ENCODE measurements at places on chromosomes 6 and 20. TPM values are rescaled to one million over a fixed set of nuclear protein-coding genes. Genes with fewer than 3 reads are reported as not detected.

GRCh38 chr20:15020845-15021244 is 683.4 kb upstream of the FLRT3 start:
- H3K36me3 ChIP-seq, result no peaks in the 10 kb centered on the region
- H3K27ac ChIP-seq, result no peak overlapping the region
- no peaks in the 10 kb centered on the region for H3K27me3 ChIP-seq

DNA sequence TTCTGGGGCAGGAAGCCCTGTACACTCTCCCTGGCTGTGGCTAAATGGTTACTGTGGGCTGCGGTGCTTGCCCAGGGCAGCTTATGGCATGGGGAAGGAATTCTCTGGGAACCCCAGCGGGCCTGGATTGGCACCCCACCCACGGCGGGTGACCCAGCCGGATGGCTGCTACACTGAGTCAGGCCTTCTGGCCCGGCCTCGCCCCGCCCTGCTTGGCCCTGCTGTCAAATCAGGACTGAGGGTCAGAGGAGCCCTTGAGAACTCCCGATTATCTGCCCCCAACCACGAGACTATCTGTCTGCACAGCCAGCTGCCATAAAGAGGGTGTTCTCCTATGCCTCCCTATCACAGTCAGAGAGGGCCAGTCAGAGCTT is 7.3 kb upstream of the ITPR3 start:
- ATAC-seq, result no peak
- H3K4me1 ChIP-seq, result no peaks in the 10 kb centered on the region
- H3K27ac ChIP-seq, result peak overlapping the region; percentile 14
- no peak overlapping the region for H3K4me3 ChIP-seq
- no peaks in the 10 kb centered on the region for H3K36me3 ChIP-seq

- peak overlapping the region; percentile 75 for H3K27ac ChIP-seq
- H3K4me1 ChIP-seq, result peaks cover 9% of the 10 kb centered on the region
- H3K36me3 ChIP-seq, result peaks cover 77% of the 10 kb centered on the region
- H3K27me3 ChIP-seq, result no peaks in the 10 kb centered on the region
- no peak for ATAC-seq
Observed at GRCh38 chr20:34526466-34526865, 10.2 kb downstream of the DYNLRB1 start.

DNA sequence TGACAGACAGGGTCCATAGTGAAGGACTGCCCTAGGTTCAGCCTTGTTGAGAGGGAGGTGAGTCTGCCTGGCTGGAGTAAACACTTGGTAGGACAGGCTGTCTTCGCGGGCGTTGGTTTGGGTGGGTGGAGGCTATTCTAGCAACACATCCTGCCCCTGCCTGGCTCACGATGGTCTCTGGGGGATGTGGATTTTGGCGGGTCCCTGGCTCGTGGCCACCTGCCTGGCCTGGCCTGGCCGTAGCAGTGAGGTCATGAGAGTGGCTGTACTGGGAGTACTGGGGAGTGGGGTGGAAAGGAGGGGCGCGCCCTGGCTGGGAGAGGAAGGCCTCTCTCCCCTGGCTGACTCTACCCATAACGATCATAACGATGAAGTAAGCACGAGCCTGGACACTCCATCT is 30.2 kb upstream of the MRPS18A start:
- H3K27ac ChIP-seq, result no peak overlapping the region
- no peaks in the 10 kb centered on the region for H3K36me3 ChIP-seq
- H3K27me3 ChIP-seq, result peaks cover 3% of the 10 kb centered on the region
- ATAC-seq, result no peak

- H3K27ac ChIP-seq, result peak overlapping the region; percentile 13
- no peaks in the 10 kb centered on the region for H3K36me3 ChIP-seq
- ATAC-seq, result no peak
- peaks cover 20% of the 10 kb centered on the region for H3K27me3 ChIP-seq
Observed at GRCh38 chr6:33724102-33725023, 12.9 kb upstream of the UQCC2 start.

- no peaks in the 10 kb centered on the region for H3K27me3 ChIP-seq
- H3K4me3 ChIP-seq, result no peak overlapping the region
- no peaks in the 10 kb centered on the region for H3K36me3 ChIP-seq
- ATAC-seq, result no peak
- no peaks in the 10 kb centered on the region for H3K4me1 ChIP-seq
Observed at GRCh38 chr6:75791881-75792280, 42.8 kb downstream of the MYO6 start.

DNA sequence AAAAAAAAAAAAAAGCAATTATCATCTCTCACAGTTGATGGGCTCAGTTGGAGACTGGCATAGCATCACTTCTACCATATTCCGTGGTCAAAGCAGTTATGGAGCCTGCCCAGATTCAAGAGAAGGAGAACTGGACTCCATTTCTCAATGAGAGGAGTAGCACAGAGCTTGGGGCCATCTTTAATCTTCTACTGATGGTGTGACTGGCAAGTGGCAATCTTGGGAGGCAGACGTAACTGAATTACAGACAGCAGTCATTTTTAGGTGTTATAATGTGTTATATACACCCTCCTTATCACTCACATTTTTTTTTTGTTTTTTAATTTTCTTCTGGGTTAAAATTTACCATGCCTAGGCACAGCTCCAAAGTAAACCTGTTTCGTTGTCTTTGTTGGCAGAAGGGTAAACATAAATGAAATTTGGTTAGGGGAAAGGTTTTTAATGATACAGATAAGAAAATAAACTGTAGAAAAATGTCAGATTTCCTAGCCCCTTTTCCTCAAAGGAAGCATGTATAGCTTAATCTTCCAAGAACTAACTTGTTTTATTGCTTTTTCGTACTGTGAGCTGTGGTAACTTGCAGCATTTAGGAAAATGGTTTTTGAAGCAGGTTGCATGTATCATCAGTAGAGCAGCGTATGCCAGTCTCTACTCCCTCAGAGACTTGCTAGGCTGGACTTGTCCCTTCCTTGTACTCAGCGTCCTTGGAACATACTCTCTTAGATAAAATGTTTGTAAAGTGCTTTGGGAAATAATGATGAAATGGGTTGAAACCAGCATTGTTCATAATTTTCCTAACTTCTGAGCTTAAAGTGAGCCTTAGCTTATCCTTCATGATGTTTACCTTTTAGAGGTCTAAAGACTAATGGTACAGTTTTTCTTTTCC is 25.7 kb downstream of the ZFAND3 start:
- H3K4me3 ChIP-seq, result no peak overlapping the region
- peaks cover 10% of the 10 kb centered on the region for H3K36me3 ChIP-seq
- no peak overlapping the region for H3K27ac ChIP-seq
- no peaks in the 10 kb centered on the region for H3K27me3 ChIP-seq

GRCh38 chr20:25070821-25071473 is 11.0 kb downstream of the VSX1 start:
- H3K27ac ChIP-seq, result no peak overlapping the region
- H3K36me3 ChIP-seq, result no peaks in the 10 kb centered on the region
- peaks cover 47% of the 10 kb centered on the region for H3K27me3 ChIP-seq

GRCh38 chr6:163797296-163797845 is 382.9 kb downstream of the QKI start:
- ATAC-seq, result no peak
- H3K36me3 ChIP-seq, result no peaks in the 10 kb centered on the region
- H3K27ac ChIP-seq, result no peak overlapping the region
- H3K27me3 ChIP-seq, result peaks cover 25% of the 10 kb centered on the region
- H3K4me1 ChIP-seq, result no peaks in the 10 kb centered on the region

- peaks cover 19% of the 10 kb centered on the region for H3K27me3 ChIP-seq
- H3K4me1 ChIP-seq, result no peaks in the 10 kb centered on the region
- no peaks in the 10 kb centered on the region for H3K36me3 ChIP-seq
- no peak overlapping the region for H3K4me3 ChIP-seq
- ATAC-seq, result no peak
Observed at GRCh38 chr6:40950986-40951698, 87.9 kb downstream of the UNC5CL start.

- H3K36me3 ChIP-seq, result peaks cover 4% of the 10 kb centered on the region
- no peaks in the 10 kb centered on the region for H3K27me3 ChIP-seq
- H3K4me1 ChIP-seq, result peaks cover 4% of the 10 kb centered on the region
- H3K4me3 ChIP-seq, result no peak overlapping the region
- H3K27ac ChIP-seq, result no peak overlapping the region
Observed at GRCh38 chr6:31752739-31753319, 9.6 kb upstream of the SAPCD1 start.

The NRSN1 gene
- total RNA-seq, result not detected

The MOCS3 gene
- total RNA-seq, result 5.4 TPM

The SPDEF gene
- total RNA-seq, result not detected

The PABPC1L gene
- total RNA-seq, result 49.3 TPM

The PEX3 gene
- 30.6 TPM for total RNA-seq

The COL20A1 gene
- 0.17 TPM for total RNA-seq

The CD40 gene
- 7.8 TPM for total RNA-seq

The ORC3 gene
- 43.7 TPM for total RNA-seq
